ENCODE measurements at places on chromosomes 2 and 18.

GRCh38 chr2:26366957-26367356 is 20.4 kb upstream of the ADGRF3 start:
- DNase-seq, result no peak

DNA sequence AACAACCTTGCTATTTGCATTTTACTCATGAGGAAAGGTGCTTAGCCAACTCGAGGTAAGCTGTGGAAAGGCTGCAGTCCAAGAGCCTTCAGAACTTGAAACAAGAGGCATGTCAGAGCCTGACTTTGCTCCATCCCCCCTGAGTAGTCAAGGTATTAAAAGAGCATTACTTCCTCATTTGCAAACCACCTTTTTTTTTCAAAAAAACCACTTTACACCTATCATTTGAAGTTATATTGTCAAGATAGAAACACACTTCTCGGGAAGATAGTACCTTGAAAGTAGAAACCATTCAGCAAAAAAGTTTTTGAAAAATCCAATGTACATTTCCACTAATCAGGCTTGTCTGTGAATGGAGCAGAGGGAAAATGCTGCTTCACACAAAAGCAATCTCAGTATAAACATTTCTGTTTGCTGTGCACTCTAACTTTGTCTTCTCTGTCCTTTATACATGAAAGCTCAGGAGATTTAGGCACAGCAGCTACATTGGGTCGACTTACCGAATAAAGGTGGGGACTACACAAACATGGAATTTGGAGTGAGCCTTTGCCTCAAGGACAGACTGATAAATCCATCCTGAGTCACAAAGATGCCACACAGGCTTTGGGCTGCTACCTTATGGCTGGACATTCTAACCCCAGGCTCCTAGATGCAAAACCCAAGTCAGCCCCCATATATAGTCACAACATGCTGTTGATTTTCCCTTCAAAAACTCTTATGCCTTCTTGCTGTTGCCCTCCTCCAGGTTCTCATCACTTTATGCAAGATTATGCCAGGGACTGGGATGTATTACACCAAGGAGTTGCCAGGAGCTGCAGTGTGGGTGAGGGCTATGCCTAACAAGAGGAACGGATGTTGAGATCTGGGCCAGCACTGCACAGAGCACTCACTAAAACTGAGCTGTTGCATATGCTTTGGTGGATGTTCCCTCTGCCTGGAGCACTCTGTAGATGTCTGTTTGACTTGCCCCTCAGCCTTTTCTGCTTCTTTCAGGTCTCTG is 41.4 kb upstream of the EML4 start:
- DNase-seq, result no peak

DNA sequence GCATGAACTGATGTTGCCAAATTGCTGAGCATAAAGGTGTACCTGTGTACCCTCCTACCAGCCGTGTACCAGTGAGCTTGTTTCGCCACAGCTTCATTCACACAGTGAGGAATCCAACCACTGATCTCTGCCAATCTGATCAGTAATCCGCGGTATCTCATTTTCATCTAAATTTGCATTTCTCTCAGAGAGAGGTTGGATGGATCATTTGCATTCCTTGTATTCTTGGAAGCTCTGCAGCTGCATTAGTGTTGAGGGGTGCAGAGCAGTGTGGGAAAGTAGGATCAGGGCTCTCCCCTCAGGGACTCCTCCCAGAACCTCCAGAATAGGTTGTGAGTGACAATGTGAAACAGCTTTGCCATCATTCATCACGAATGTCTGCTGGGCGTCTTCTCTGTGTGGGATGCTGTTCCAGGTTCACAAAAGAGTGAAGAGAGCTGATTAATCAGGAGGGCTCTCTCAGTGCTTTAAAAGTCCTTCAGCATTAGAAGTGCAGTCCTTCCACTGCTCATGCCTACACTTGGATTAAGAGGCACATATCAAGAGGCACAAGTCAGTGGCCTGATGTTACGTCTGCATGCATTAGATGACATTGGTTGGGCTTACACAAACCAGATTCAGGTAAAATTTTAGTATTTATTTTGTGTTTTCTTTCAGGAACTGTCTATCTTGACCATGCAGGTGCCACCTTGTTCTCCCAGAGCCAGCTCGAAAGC is 7.5 kb downstream of the MOCOS start:
- DNase-seq, result no peak

- no peak for DNase-seq
Observed at GRCh38 chr18:47585136-47585535, 333.7 kb upstream of the SKOR2 start.
